ENCODE measurements at places on chromosomes 13 and 19. TPM values are rescaled to one million over a fixed set of nuclear protein-coding genes. Genes with fewer than 3 reads are reported as not detected.

GRCh38 chr13:110421061-110421460 lies 114.0 kb downstream of the COL4A2 start:
- DNase-seq = no peak

GRCh38 chr13:36841391-36841790 lies 22.4 kb downstream of the RFXAP start:
- DNase-seq = no peak

Gene KLHL1
- total RNA-seq = not detected

Gene CADM4
- 4.6 TPM for total RNA-seq

Data from heart left ventricle (tissue), 16 donors.